ENCODE measurements at places on chromosomes 11 and 22. TPM values are rescaled to one million over a fixed set of nuclear protein-coding genes. Genes with fewer than 3 reads are reported as not detected.

The APOBEC3B gene
- 28.1 TPM for total RNA-seq

The SESN3 gene
- 36.8 TPM for total RNA-seq

The APOA5 gene
- total RNA-seq: 0.11 TPM

The DEFB131B gene
- total RNA-seq: not detected

Data from H9 (cell line).